CD4-positive, alpha-beta T cell treated with Interleukin-6 at 100 ng/mL for 8 hours (primary cell): ENCODE measurements at places on chromosomes 6 and 20.

- no peak for DNase-seq
Observed at GRCh38 chr6:145863988-145864616, 49.5 kb upstream of the FBXO30 start.

- no peak for DNase-seq
Observed at GRCh38 chr20:33685328-33686099, 671 bp downstream of the E2F1 start.

DNA sequence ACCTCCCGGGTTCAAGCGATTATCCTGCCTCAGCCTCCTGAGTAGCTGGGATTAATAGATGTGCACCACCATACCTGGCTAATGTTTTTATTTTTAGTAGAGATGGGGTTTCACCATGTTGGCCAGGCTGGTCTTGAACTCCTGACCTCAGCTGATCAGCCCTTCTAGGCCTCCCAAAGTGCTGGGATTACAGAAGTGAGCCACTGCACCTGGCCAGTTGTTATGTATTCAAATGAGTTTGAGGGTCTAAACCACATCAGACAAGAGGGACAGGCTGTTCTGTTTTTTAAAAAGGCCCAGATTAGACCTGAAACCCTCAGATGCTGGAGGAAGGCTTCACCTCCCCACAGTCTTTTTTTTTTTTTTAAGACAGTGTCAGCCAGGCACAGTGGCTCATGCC lies 4.1 kb upstream of the SPAG4 start:
- DNase-seq = no peak

DNA sequence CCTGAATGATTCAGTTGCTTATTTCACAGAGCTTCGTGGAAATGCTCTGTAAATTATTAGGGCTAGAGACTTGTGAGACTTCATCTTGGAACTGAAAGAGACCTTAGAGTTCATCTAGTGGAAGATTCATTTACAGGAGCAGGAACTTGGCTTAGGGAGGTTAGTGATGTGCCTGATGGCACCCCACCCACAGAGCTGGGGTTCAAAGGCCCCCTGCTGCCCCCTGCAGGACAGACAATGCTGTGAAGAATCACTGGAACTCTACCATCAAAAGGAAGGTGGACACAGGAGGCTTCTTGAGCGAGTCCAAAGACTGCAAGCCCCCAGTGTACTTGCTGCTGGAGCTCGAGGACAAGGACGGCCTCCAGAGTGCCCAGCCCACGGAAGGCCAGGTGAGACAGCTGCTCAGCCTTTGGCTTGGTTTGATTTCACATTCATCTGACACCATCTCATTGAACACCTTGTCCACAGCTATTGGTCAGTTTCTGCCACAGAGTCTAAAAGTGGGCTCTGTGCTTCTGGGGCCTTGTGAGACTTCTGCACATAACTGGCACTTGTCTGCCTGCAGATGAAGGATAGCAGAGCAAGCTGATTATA lies 25.1 kb downstream of the MYBL2 start:
- DNase-seq = peak; percentile 24

GRCh38 chr20:49603209-49603627 lies 35.3 kb upstream of the PTGIS start:
- DNase-seq = no peak

GRCh38 chr6:161300823-161301222 lies 27.0 kb upstream of the AGPAT4 start:
- no peak for DNase-seq

GRCh38 chr20:18543932-18544331 lies 23.3 kb upstream of the SMIM26 start:
- DNase-seq = no peak

DNA sequence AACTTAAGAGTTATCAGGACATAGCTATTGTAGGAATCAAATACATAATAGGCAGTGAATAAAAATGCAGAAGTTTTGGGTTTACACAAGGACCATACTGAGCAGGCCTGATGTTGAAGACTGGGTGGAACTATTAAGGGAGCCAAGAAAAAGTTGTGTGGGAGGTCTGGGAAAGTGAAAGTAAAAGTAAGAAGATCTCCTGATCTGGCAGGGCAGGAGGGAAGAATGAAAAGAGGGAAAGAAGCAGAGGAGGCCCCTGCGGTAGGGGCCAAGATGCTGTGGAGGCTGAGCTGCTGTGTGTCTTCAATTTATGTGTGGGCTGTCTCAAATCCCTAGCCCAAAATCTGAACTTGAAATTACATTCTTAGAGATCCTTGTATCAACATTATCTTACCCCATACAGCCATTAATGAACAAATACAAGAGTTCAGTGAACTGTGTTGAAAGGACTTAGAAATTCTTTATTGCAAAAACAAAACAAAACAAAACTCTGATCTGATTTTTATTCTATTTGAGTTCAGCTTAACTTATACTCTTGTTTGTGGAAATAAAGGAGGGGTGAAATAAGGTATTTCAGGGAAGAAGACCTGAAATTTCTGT lies 1183.8 kb downstream of the HACE1 start:
- DNase-seq = no peak

DNA sequence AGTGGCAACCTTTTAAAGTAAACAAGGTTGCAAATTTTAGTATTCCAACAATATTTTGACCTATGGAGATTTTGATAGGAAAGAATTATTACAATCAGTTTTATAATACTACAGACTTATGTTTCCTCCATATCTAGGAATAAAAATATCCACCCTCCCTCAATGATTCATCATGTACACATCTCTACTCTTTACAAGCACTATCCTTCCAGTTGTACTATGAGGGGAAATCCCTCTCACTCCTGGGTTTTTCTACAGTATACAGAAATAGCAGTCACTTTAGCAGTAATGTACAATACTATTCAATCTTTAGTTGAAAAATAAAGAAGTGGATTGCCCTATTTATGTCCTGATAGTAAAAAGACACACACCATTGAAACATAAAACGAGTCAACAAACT lies 46.3 kb upstream of the SCML4 start:
- DNase-seq = no peak

DNA sequence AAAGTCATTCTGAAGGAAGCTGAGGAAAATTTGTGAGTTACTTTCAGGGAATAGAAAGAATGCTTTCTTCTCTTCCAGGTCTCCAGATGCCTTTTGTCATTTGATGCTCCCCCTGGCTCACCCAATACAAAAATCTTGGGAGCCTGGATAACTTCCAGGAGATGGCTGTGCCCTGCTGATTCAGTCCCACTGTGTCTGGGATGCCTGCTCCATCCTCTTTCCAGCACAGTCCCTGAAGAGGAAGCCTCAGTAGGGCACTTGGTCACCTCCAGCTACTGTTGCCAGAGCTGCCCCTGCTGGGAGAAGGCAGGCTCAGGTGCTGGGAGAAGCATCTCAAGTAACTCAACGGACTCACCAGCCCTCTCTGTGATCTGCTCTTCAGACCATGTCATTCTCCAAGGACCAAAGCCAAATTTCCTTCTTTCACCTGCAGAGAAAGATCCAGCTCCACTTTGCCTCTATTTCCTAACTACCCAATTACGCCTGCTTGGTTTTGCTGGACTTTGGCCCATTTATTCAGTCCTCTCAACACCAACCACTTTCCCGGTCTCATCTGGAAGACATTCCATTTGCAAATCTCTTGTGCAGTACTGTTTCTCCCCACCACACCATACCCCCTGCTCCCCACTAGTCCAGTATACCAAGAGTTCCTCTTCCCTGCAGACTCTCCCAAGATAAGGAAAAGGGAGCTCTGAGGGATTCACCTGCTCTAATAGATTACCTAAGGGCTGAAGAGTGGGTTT lies 53.3 kb downstream of the SLC23A2 start:
- DNase-seq = no peak
